Breast epithelium (tissue), 4 donors: ENCODE measurements at places on chromosomes 5 and 9.

DNA sequence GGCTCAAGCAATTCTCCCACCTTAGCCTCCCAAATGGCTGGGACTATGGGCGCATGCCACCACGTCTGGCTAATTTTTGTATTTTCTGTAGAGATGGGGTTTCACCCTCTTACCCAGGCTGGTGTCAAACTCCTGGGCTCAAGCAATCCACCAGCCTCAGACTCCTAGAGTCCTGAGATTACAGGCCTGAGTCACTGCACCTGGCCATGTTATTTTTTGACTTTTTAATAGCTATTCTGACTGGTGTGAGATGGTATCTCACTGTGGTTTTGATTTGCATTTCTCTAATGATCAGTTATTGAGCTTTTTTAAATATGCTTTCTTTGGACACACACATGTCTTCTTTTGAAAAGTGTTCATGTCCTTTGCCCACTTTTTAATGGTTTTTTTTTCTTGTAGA, 38.2 kb downstream of the FBXW2 start:
- DNase-seq, result no peak

GRCh38 chr5:143957455-143957854, 145.5 kb downstream of the HMHB1 start:
- DNase-seq, result no peak

- no peak for DNase-seq
Observed at GRCh38 chr9:130311408-130312140, 46.0 kb downstream of the HMCN2 start.

GRCh38 chr5:137320056-137321045, 178.8 kb downstream of the SPOCK1 start:
- DNase-seq, result no peak

DNA sequence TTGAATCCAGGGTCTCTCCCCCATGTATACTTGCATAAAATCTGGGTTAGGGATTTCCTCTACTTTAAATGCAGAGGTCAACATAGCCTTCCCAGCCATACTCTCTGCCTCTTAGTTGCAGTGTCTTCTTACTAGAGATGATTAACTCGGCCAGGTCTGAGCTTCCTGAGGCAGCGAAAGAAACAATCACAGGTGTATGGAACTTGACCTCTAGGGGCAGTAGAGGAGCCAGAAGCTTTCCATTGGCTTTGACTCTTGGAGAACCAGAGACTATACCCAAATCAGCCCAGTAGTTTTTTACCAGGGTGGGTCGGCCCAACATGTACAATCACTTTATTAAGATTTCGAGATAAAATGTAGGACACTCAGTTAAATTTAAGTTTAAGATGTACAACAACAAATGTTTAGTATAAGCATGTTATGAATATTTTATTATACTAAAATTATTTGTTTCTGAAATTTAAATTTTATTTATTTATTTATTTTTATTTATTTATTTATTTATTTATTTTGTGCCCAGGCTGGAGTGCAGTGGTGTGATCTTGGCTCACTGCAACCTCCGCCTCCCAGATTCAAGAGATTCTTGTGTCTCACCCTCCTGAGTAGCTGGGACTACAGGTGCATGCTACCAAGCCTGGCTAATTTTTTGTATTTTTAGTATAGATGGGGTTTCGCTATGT, 48.0 kb upstream of the DMRT3 start:
- no peak for DNase-seq

- DNase-seq, result no peak
Observed at GRCh38 chr9:21811914-21812313, 9.5 kb downstream of the MTAP start.

DNA sequence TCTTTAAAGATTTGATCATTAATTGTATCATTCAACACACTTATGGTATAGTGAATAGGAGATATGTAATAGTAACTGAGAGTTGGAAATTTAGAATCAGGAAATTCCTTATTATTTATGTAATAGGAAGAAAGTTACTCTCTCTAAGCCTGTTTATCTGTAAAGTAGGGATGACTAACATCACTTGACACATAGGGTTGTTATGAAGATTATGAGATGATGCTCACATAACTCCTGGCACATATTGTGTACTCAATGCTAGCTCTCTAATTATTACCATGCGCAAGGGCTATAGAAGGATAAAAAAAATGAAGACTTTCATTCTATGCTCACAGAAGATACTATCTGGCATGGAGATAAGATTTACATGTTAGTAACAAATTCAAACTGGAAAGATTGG, 149.9 kb downstream of the ISOC1 start:
- no peak for DNase-seq
